ENCODE measurements at places on chromosomes 2 and 18.

GRCh38 chr2:63225964-63226686, 175.5 kb downstream of the OTX1 start:
- no peaks in the 10 kb centered on the region for H3K36me3 ChIP-seq
- H3K4me3 ChIP-seq, result no peak overlapping the region
- H3K27me3 ChIP-seq, result no peaks in the 10 kb centered on the region
- no peaks in the 10 kb centered on the region for H3K4me1 ChIP-seq
- DNase-seq, result no peak

DNA sequence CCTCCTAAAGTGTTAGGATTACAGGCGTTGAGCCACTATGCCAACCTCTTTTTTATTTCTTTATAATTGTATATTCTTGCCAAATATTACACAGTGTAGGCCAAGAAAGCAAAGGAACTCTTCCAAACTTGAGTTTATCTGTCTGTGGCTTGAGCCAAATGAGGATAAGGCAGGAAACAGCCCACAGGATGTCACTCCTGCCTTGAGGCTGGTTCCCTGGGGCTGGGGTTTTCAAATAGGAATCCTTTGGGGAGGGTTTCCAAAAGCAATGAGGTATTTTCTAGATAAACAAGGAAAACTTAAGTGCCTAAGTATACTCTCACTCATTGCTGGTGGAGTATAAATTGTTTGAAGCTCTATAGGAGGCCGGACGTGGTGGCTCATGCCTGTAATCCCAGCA, 56.4 kb downstream of the ADCY3 start:
- no peaks in the 10 kb centered on the region for H3K4me1 ChIP-seq
- H3K27ac ChIP-seq, result no peak overlapping the region
- no peaks in the 10 kb centered on the region for H3K36me3 ChIP-seq

GRCh38 chr2:228535396-228535795, 353.9 kb upstream of the SPHKAP start:
- H3K4me1 ChIP-seq, result no peaks in the 10 kb centered on the region
- H3K36me3 ChIP-seq, result no peaks in the 10 kb centered on the region
- H3K27ac ChIP-seq, result no peak overlapping the region

DNA sequence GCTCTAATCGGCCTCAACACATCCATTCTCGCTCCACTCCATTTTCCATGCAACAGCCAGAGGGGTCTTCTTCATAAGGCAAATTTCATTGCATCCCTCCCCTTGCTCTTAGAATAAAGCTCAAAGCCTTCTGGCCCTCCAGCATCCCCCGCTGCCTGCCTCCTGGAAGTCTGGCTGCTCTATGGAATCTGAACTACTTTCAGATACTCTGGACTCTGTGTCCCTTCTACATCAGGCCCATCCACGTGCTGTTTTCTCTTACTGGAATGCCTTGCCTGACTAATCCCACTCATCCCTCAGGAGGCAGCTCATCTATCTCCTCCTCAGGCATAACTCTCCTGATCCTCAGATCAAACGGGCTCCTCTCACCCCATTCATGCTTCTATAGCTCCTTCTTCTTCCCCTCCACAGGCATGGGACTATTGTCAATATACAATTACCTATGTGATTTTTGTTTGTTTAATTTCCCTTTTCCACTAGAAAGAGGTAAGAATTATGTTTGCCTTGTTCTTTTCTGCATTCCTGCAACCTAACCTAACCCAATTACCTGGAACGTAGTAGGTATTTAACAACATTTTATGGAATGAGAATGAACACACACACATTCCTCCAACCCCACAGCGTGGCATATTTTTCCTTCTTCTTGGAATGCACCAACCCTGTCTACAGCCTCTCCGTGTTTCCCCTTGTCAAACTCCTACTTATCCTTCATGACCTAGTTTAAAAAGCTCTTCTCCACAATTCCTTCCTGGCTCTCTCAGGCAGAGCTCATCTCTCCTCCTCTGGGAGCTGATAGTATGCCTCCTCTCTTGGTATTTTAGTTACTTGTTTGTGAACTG, 49.5 kb downstream of the LBH start:
- no peaks in the 10 kb centered on the region for H3K36me3 ChIP-seq
- no peak for DNase-seq
- H3K4me3 ChIP-seq, result no peak overlapping the region
- H3K27me3 ChIP-seq, result no peaks in the 10 kb centered on the region

DNA sequence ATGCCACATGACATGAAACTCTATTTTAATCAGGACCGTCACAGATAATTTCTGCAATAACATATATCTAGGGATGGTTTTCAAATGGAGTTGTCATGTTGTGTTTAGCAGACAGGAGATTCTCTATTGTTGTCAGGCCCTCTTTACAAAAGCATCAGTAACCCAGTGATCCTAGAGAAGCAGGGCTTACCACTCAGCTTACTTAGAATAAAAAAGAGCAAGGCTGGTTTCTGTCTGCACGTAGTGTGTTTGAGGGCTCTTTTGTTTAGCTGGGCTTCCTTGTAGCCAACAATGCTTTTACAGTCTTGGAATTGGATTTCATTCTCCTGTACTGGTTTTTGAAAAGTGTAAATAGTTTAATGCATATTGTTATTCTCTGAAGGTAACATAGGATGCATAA, 210.5 kb upstream of the NRP2 start:
- no peak overlapping the region for H3K27ac ChIP-seq
- H3K4me1 ChIP-seq, result no peaks in the 10 kb centered on the region
- no peaks in the 10 kb centered on the region for H3K36me3 ChIP-seq
- DNase-seq, result no peak

- H3K36me3 ChIP-seq, result no peaks in the 10 kb centered on the region
- no peak overlapping the region for H3K4me3 ChIP-seq
- no peaks in the 10 kb centered on the region for H3K4me1 ChIP-seq
- H3K27me3 ChIP-seq, result no peaks in the 10 kb centered on the region
These were observed 108.2 kb downstream of the PDE1A start for GRCh38 chr2:182318466-182319220.

DNA sequence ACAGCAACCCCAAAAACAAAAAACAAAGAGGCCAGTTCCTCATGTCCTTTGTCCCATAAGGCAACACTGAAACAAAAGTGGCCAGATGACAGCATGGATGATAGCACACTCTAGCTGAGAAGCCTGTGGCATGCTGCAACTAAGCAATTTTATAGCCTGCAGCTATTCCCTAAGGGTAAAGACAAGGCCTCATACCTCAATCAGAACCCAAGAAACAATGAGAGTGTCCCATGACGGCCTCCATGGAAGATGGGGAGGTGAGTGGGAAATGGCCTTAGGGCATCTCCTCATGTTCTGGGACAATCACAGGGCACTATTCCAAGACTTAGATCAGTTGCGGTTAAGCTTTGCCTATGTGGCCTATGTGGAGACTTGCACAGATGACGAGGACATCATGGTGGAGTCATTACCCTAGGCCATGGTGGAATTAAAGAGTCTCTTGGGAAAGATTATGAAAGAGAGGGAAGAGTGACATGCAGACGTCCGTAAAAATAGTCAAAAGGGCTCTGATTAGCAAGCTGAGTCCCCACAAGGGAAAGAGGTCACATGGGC, 103.1 kb downstream of the INO80D start:
- H3K27ac ChIP-seq, result no peak overlapping the region
- no peaks in the 10 kb centered on the region for H3K36me3 ChIP-seq
- no peaks in the 10 kb centered on the region for H3K27me3 ChIP-seq
- no peak for DNase-seq
- no peak overlapping the region for H3K4me3 ChIP-seq
- H3K4me1 ChIP-seq, result no peaks in the 10 kb centered on the region

DNA sequence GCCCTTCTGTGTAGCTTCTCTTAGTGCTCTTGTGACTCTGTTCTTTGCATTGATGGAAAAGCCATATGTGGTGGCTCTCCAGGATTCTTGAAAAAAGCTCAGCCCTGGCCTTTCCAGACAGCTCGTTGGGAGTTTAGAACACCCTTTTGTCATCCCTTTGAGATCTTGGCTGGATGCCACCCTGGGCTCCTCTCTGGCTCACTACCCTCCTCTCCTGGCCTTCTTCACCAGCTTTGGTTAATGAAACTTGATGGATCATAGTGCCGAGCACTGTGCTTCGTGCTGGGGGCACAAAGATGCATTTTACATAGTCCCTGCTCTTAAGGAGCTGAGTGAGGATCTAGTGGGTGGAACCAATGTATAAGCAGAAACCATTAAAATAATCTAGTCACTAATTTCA, 15.6 kb upstream of the FHOD3 start:
- no peak for DNase-seq
- H3K36me3 ChIP-seq, result no peaks in the 10 kb centered on the region
- no peaks in the 10 kb centered on the region for H3K4me1 ChIP-seq
- no peak overlapping the region for H3K27ac ChIP-seq

DNA sequence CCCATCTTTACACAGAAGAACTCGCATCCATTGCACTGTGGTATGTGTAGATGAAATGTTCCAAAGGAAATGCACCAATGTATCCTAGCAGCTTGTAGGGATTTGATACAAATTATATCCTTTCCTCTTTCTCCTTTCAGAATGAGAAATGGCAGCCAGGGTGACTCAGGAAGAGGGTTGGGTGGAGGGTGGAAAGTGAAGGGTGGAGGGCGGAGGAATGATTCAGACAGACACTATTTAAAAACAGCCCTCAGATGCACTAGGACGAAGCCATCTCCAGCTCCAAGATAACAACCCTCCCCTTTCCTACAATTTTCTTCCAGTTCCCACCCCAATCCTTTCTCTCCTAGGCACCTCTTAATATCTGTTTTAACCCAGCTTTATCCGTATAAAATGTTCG, 96.2 kb upstream of the STK39 start:
- DNase-seq, result no peak
- no peak overlapping the region for H3K4me3 ChIP-seq
- H3K27me3 ChIP-seq, result no peaks in the 10 kb centered on the region

GRCh38 chr2:134722728-134723127, 3.9 kb upstream of the TMEM163 start:
- H3K4me1 ChIP-seq, result peaks cover 5% of the 10 kb centered on the region
- H3K36me3 ChIP-seq, result no peaks in the 10 kb centered on the region
- no peaks in the 10 kb centered on the region for H3K27me3 ChIP-seq
- no peak overlapping the region for H3K27ac ChIP-seq
- no peak overlapping the region for H3K4me3 ChIP-seq

DNA sequence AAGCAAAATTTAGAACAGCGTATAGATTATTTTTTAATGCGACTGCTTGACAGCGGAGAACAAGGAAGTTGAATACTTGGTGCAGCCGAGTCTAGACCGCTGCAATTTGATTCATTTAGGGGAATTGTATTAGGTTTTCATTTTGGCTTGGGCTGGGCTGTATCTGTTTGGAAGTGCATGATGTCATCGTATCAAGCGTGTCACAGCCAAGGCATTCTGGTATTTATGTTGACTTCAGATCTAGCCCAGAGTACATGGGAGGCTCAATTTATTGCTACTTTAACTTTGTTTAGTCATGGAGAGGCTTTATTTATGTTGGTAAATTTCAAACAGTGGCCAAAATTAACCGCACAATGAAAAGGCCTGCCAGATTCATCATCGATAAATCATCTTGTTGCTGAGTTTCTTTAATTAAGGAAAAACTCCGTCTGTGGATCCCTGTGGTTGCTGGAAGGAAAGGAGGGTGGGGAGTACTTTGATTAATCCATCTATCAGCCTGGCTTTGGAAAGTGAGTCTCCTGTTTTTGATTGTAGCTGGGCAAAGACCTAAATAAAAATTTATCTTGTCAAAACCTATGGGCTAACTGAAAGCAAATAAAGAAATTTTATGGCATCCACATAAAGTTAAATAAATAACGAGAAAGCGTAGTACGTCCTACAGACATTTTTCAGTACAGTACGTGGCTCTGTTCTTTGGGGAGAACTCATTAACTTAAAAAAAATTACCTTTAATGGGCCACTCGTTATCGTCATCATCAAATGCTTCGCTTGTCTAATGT, 230.4 kb upstream of the SPRED2 start:
- DNase-seq, result no peak
- no peaks in the 10 kb centered on the region for H3K4me1 ChIP-seq
- no peak overlapping the region for H3K4me3 ChIP-seq
- no peaks in the 10 kb centered on the region for H3K36me3 ChIP-seq

DNA sequence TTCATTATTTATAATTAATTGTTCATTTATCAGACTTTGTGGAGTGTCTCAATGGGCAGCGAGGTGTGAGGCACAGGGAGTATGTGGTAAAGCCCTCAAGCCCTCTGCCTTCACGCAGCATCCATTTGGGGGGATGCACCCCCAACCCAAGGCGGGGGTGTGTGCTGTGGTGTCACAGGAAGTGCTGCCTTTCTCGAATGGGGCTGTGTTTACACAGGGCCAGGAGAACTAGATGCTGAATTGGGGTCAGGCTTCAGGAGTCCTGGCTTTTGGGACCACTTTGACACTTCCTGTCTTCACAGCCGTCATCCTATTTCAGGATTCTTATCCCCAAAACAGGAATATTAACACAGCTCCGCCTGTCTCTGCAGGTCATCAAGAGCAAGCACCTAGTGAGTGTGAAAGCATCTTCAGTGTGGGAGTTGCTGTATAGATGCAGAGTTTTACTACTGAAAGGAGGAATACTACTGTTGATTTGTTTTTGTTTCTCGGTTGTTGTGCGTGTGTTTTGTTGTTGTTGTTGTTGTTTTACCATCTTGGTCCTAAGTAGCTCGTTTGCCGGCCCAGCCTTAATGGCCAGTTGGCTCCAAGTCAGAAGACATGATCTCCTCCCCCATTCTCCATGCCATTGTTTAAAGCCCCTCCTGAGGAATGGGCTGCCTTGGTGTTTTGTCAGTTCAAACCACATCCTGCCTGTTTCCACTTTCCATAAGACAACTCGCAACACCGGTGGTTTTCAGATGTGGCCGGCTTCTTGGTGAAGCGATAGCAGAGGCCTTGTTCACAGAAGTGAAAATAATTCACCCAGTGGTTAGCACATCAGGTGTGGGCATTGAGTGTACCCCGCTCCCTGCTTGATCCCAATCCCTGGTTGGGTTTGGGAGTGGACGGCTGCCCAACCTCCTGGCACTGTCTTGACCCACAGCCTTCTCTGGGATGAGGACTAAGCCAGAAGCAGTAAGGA, 221.3 kb downstream of the BCL2 start:
- no peaks in the 10 kb centered on the region for H3K36me3 ChIP-seq
- H3K27me3 ChIP-seq, result no peaks in the 10 kb centered on the region
- no peaks in the 10 kb centered on the region for H3K4me1 ChIP-seq
- H3K4me3 ChIP-seq, result no peak overlapping the region
- no peak for DNase-seq

DNA sequence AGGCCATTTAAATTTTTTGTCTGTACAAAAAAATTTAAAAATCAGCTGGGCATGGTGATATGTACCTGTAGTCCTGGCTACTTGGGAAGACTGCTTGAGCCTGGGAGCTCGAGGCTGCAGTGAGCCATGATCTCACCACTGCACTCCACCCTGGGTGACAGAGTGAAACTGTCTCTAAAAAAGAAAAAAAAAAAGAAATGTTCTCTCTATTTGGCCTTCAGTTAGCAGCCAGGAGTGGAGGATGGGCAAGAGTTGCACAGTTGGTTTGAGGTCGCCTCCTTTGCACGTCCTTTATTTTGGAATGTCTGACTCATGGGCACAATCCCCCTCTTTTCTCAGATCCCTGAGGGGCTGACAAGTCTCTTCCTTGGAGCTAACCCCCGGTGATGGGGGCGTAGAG, 26.3 kb downstream of the ITM2C start:
- H3K27me3 ChIP-seq, result no peaks in the 10 kb centered on the region
- no peak for DNase-seq
- no peaks in the 10 kb centered on the region for H3K4me1 ChIP-seq
- H3K27ac ChIP-seq, result no peak overlapping the region

- no peak overlapping the region for H3K4me3 ChIP-seq
- H3K27me3 ChIP-seq, result no peaks in the 10 kb centered on the region
- H3K27ac ChIP-seq, result no peak overlapping the region
- no peaks in the 10 kb centered on the region for H3K4me1 ChIP-seq
- no peak for DNase-seq
These were observed 40.1 kb downstream of the KCTD18 start for GRCh38 chr2:200469708-200470211.

All from prostate gland (tissue), 2 donors.